ENCODE measurements at places on chromosomes 11 and 22.

- no peak for DNase-seq
Measured at GRCh38 chr11:116935089-116935488, 97.7 kb upstream of the APOA1 start.

DNA sequence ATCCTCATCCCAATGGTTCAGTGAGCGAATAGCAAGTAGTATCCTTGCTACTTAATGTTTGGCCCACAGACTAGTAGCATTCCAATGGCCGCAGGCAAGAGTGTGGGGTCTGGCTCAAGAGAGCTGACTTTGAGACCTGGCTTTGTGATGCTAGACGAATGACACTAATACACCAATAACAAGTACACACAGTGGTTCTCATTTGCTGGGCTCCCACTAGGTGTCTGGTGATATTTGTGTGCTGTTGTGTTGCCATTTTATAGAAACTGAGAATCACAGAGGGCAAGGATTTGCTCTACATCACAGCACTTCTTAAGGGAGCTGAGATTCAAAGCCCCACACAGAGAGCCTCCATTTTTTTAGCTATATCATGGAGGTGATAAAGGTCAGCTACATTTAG lies 351.2 kb downstream of the TENM4 start:
- no peak for DNase-seq

DNA sequence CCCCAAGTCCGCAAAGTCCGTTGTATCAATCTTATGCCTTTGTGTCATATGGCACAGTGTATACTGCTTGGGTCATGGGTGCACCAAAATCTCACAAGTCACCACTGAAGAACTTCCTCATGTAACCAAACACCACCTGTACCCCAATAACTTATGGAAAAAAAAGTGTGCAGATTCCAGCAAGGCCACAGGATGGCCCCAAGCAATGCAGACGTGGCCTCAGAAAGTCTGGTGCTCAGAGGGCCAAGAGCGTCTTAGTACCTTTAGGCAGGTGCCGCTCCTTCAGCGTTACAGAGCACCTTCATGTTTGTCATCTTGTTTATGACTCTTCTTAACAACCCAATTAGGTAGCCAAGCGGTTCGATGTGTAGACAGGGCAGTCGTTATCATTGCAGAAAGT lies 65.3 kb downstream of the PRDM11 start:
- DNase-seq = no peak

DNA sequence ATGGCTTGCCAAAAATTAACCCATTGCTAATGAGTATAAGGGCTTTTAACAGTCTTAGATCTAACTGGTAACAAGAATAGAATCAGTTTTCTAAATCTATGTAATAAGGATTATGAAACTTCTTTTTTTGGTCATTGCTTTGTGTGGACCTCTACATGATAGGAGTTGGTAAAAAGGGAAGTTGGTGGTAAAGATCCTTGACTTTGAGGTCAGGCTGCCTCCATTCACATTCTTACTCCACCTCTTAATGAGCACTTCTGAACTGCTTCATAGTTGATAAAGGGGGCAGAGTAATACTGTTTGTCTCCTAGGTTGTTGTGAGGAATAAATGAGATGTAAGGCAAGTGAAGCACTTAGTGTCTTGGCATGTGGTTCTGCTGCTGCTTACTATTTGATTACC lies 10.6 kb downstream of the EIF3M start:
- DNase-seq = no peak

- no peak for DNase-seq
Measured at GRCh38 chr11:127866109-127866508, 721.2 kb downstream of the ETS1 start.

DNA sequence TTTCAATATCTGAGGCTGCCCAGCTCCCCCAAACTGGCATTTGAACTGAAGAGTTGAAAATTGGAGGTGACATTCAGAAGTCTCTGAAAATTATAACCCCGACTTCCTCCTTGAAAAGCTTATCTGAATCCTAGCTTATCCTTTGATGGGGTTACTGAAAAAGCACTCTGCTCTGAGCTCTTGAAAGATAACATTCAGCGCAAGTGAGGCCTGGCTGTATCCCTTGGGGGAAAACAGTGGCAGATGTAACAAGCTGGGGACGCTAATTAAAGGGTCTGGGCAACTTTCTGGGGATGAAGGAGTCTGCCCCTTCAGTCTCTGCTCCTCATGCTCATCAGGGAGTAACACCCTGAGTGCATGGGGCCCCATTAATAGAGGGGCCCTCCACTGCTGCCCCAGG lies 402.0 kb upstream of the CADM1 start:
- no peak for DNase-seq

DNA sequence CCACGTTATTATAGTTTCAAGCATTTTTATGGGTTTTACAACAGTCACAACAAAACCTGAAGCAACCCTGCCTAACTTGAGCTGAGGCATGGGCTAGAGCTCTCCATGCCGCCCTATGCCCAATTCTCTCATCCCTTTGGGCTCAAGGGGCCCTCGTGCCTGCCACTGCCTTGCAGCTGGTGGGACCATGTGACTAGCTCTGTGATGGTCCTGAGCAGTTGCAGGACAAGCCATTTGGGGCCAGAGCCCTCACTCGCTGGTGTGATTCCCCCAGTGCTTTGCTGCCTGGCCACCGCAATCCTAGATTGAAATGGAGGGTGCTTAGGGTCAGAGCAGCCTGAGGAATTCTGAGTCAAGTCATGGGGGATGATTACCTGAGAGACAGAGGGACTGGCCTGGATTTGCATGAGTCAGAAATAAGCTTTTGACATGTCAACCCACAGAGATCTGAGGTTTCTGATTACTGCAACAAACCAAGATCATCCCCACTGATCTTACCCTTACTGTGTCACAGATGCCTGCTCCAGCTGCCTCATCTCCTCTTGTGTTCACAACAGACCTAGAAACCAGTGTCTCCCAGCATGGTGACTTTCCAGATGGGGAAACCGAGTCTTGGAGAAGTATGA lies 323.7 kb downstream of the BRD1 start:
- no peak for DNase-seq

DNA sequence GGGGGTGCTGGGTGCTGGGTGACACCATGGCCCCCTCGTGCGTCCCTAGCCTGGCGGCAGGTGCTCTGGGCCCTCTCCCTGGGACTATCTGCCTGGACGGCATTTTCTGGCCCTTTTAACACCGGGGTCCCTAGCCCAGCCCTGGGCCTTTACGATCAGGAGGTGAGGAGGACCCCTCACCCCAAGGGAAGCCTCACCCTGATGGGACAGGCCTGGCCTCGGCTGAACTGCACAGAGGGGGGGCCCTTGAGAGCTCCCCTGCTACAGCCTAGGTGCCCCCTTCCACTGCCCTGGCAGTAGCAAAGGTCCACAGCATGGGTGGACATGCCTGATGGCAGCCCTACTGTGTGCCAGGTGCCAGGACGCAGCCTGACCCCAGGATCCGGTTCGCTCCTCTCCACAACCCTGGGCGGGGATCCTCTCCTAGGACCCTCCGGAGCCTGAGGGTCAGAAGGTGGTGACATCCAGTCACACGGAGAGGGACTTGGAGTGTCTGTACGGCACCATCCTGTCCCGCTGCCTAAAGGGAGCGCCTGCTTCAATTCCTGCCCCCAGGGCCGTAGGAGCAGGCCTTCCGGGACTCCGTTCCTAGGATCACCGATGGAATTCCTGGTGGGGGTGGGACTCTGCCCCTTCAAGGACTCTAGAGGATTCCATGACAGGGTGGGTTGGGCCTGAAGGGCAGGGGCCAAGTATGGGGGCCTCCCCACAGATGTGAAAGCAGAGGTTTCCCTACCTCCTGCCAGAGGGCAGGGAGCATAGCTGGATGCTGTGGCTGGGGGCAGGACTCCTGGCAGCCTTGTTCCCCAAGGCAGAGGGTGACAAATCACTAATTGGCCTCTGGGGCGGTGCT lies 33.0 kb upstream of the TH start:
- DNase-seq = no peak

DNA sequence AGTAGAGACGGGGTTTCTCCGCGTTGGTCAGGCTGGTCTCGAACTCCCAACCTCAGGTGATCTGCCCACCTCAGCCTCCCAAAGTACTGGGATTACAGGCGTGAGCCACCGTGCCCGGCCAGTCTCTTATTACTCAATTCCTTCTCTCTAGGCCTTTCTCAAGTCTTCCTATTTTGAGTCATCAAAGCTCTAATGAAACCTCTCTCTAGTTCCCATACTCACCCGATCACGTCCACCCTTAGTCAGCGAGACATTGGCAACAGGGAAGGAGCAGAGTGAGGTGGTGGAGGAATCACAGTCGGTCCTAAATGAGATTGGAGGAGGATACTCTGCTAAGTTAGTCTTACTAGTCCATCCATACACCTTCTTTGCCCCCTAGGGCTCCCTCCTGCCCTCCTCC lies 5.0 kb downstream of the BSCL2 start:
- DNase-seq = no peak

- DNase-seq = no peak
Measured at GRCh38 chr11:26985943-26986342, 8.0 kb upstream of the FIBIN start.

DNA sequence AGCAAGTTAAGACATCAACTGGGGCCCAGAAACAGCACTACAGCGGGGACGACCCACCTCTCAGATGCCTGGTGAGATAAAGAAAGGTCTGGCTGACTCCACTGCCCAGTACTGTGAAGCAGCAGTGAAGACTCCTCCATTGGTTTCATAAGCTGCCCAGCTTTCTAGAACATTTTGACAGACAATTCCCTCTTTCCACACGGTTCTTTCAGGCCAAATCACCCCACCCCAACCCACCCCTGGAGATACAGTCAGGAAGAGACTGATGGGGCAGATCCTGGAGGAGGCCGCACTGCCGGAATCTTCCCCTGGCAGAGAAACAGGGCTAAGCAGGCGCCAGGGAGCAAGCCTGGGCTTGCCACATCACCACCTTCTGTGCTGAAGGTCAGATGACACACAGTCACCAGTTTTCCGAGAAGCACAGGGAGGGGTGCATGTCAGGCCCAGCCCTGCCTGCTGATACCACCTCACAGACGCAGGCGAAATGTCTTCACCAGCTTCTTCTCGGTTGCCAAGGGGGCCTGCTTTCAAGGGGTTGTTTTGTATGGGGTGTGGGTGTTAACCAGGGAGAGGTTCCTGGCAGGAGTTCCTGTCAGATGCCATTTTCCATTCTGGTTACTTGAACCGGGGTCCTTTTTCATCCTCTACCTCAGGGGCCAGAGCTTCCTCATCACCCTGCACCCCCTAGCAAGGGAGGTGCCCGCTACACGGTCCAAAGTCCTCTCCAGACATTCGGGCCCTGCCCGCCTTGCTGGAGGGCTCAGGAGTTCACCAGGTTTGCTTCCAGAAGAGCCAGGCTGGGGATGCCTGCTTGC lies 1.4 kb upstream of the NEAT1 start:
- DNase-seq = peak; percentile 90

All from NCI-H510A treated with DMSO at 0.1 percent for 48 hours (cell line).